ENCODE measurements at places on chromosomes 3 and 15.

DNA sequence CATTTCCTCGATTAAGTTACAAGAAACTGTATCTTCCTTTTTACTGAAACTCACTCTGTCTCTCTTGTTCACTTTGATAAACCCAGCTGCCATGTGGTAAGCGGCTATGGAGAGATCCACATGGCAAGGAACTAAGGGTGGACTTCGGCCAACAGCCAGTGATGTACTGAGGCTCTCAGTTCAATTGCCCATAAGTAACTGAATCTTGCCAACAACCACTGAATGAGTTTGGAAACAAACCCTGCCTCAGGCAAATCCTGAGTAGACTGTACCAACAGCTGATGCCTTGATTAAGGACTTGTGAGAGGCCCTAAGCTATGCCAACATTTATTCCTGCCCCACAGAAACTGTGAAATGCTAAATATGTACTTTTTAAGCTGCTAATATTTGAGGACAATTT, 433.5 kb downstream of the PLOD2 start:
- no peak for DNase-seq

- no peak for DNase-seq
Measured at GRCh38 chr3:177828208-177828565, 630.9 kb upstream of the TBL1XR1 start.

GRCh38 chr15:86001200-86001599, 78.5 kb upstream of the AGBL1 start:
- no peak for DNase-seq

DNA sequence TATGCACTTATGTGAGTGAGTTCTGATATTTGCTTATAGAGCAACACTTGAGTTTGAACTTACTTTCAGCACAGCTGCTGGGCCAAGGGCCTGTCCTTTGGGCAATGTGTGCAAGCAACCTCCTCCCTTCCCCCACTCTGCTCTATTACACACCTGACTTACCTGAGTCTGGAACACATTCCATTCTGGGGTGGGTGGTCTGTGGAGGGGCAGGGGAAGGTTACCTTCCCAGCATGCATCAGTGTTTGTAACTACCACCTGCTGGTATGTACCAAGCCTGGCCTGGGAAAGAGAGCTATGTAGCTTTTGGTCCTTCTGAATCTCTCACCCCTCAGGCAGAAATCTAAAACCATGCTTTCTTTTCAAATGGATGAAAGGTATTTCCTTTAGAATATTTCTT, 103.0 kb downstream of the ISL2 start:
- DNase-seq: peak; percentile 52

GRCh38 chr3:5010706-5011554, 31.7 kb downstream of the BHLHE40 start:
- DNase-seq: no peak

- no peak for DNase-seq
Measured at GRCh38 chr3:38586546-38587520, 62.7 kb downstream of the SCN5A start.

GRCh38 chr3:44870375-44871061, 3.9 kb upstream of the TGM4 start:
- DNase-seq: no peak

DNA sequence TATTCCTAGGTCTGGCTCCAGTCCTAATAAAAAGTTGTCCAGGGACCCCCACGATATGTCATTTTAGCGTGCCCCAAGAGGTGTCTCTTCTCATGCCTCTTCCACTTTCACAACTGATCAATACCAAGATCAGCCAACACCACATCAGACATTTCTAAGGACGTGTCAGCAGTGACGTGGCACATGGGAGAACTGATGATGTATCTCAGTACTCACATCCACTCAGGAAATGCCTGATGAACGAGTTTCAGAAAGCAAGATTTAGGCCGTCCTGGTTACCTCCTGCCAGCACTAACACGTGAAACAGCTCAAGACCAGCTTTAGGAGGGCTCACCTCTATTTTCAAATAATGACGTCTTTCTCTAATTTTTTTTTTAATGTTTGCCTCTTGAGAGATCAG, 19.6 kb downstream of the VGLL4 start:
- DNase-seq: no peak

DNA sequence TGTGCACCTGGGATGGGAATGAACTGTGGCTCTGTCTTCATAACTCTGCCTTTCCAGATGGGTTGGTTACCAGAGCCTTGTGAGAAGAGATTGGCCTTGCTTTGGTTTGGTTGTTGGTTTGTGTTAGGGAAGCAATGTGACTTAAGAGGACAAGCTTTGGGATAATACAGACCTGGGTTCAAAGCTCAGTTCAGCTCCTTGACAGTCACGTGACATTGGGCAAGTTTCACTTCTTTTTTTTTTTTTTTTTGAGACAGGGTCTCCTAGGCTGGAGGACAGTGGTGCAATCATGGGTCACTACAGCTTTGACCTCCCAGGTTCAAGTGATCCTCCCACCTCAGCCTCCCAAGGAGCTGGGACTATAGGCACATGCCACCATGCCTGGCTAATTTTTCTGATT, 42.7 kb downstream of the CORO2B start:
- no peak for DNase-seq

GRCh38 chr15:68258692-68259091, 18.9 kb upstream of the FEM1B start:
- DNase-seq: no peak

Data from renal pelvis (tissue), 12 donors.